ENCODE measurements at places on chromosomes 1 and 21.

DNA sequence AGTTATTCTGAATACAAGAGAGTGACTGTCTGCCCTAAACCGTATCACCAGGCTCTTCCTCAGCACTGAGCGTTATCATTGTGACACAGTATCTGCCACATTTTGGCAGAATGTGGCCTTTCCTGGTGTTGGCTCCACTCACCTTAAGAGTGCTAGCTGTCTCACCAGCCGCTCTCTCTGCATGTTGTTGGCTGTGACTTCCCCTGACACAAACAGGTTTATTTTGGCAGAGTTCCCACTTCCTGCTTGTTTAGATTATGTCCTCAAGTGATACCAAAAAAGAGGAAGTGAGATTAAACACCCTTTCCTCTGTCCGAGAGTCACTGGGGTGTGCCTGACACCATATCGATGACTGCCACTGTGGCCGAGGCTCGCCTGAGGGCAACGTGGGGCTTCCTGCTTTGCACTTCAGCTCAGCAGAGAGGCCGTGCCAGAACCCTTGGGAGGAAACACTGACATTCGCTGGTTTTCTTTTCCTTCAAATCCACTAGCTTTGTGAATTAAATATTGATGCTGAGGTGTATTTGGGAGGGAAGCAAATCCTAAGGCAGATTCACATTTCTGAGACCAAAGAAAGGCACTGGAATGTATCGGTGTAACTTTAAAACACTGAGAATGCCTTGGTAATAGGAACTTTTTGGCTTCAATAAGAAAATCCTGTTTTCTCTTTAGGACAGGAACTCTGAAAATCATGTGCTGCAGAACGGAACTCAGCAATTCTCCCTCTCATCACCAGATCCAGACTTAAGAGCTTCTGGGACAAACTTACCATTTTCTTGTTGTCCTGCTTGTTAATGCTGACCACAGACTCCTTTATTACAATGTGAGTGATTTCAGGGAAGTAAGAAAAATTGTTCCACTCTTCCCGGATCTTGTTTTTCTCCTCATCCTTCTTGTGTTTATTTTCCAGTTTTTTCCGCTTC lies 102.1 kb downstream of the JAK1 start:
- DNase-seq: peak; percentile 92

GRCh38 chr1:224922404-224923164 lies 6.9 kb upstream of the DNAH14 start:
- DNase-seq: peak; percentile 6

DNA sequence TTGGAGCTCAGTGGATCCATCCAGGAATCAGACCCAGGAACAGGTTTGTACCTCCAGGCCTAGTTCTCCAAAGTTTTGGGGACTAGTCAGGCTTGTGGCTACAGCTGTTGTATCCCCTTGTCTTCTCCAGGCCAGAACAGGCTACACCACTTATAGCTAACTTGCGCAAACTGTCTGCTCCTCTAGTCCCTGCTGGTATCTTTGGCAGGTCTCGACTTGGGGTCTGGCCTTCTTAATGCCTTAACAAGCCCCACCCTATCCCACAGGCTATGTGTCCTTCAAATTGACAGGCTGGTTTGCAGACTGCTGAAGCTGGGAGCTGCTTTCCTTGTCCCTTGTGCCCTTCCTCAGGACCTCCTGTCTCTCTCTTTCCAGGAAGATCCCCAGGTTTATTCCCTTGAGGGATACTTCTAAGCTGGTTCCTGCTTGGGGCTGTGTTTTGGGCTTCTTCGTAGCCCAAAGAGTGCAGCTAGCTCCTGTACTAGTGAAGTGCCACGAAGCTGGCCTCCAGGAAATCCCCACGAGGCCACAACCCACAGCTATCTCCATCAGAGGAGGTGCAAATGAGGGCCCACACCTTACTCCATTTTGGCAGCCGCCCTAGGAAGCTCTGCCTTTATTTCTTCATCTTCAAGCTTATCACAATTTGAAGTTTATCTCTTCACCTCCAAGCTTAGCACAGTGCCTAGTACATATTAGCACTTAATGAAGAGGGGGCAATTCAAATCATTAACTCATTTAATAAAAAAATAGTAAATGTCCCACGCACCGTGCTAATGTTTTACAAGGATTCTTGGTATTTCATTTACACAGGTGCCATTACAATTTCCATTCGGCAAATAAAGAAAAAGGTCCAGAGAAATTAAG lies 683 bp upstream of the DMAP1 start:
- DNase-seq: peak; percentile 23

- no peak for DNase-seq
Measured at GRCh38 chr1:106613068-106613467, 443.4 kb upstream of the PRMT6 start.

DNA sequence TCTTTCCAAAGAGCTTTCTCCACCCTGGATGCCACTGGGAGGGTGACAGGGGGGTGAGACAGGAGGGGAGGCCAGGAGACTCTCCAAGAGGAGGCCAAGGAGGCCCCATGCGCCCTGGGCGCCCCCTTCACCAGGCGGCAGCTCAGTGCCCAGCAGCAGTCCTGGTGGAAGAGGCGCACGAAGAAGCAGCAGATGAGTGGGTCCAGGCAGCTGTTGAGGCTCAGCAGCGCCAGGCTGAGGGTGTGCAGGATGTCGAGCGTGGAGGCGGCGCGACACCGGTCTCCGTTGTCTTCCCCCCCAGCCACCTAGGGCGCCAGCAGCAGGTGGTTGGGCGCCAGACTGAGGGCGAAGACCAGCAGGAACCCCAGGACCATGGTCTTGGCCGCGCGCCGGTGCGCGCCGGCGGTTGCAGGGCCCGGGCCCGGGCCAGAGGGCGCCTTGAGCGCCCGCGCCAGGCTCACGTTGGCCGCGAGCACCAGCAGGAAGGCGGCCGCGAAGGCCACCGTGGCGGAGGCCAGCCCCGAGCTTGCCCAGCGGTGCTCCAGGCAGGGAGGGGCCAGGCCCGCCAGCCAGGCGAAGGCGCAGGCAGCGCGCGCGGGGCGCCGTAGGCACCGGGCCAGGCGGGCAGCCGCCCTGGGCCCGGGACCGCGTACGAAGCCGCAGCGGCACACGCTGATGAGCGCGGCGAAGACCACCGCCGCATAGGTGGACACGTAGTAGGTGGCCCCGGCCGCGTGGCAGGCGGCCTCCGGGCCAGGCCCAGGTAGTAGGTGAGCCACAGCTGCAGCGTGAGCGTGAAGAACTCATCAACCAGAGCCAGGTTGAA lies 8.6 kb downstream of the TMEM35B start:
- DNase-seq: no peak

DNA sequence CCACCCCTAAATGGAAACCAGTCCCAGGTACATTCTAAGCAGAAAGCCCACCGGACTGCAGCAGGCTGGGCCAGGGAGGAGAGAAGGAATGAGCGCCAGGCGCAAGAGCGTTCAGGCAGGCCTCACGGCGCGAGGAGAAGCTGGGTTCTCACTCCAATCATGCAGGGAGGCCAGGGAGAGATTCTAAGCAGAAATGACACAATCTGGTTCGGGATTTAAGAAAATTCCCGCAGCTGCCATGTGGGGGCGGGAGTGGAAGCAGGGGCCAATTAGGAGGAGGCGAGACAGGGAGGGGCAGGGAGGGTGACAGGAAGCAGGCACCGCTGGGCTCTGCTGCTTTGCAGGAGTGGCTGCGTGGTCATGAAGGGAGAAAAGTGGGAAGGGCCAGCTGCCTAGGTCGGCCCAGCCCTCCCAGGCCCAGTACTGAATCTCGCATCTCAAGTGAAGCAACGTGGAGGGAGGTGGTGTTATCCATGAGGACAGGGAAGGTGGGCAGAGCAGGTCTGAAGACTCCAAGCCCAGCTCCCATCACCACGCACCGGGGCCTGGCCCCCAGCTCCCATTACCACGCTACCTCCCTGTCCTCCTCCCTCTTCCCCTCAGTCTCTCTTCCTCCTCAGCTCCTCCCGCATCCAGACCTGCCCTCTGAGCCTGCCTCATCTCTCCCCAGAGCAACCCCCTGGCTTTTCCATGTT lies 11.8 kb downstream of the NPHP4 start:
- no peak for DNase-seq

- peak; percentile 33 for DNase-seq
Measured at GRCh38 chr1:181141431-181141910, 53.0 kb downstream of the IER5 start.

GRCh38 chr1:117830222-117830621 lies 99.2 kb downstream of the GDAP2 start:
- no peak for DNase-seq

DNA sequence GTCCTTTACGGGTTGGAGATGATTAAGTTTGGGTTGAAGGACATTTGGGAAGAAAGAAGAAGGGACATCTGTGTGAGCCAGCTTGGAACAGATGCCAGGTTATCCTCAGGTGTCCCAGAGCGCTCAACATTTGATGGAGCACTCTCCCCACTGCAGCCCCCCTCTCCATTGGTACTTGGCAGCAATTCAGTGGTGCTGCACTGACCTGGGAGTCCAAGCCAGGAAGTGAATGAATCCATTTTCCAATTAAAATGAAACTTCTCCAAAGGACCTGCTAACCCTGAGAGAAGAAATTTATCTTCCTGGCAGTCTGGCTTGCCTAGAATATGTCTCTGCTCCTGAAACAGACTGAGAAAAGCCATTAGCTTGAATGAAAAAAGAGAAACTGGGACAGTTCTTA lies 67.1 kb downstream of the FGGY start:
- DNase-seq: no peak

DNA sequence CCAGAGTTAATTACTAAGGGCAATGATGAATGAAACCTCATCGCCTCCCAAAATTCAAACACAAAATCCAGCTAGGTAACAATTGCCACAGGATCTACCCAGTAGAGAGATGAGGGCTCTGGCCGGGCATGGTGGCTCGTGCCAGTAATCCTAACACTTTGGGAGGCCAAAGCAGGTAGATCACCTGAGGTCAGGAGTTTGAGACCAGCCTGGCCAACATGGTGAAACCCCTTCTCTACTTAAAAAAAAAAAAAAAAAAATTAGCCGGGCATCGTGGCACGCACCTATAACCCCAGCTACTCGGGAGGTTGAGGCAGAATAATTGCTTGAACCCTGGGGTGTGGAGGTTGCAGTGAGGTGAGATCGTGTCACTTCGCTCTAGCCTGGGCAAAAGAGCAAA lies 15.8 kb downstream of the CD2 start:
- no peak for DNase-seq

- no peak for DNase-seq
Measured at GRCh38 chr1:31327381-31327780, 30.5 kb downstream of the ZCCHC17 start.

DNA sequence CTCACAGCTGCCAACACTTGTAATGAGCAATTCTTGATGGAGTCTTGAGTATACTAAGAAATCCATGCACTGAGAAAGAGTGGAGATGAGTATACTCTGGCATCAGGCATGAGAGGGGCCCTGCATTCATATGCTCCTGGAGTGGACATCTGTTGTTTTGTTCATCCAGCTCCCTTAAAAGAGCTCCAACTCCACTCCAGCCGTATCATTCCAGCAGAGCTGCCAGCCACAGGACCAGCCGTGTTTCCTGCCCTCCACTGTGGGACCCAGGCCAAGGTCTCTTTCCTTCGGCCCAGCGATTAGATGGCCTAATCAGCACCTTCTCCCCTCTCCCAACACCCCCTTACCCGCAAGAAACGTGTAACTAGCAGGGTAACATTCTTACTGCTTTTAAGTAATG lies 144.5 kb downstream of the OMA1 start:
- DNase-seq: no peak

GRCh38 chr1:226489718-226490425 lies 58.7 kb upstream of the STUM start:
- DNase-seq: no peak

DNA sequence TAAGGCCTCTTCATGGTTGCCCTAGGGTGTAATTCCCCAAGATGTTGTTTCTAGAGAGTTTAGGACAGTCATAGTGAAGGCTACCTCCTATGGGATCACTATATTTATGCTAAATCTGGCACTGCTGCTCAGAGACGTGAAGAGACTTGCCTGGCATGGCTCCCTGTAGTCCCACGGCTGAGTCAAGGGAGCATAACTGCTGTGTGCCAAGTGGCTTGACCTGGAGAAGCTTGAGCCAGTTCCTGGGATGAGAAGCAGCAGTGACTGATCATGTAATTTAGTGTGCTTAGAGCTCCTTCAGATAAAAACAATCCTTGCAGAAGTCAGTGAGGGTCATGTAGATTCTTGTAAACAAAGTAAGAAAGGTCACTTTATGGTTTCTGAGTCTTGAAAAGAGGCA lies 68.9 kb upstream of the TSPAN2 start:
- DNase-seq: no peak

- DNase-seq: no peak
Measured at GRCh38 chr1:13817906-13818305, 117.9 kb downstream of the PRDM2 start.

DNA sequence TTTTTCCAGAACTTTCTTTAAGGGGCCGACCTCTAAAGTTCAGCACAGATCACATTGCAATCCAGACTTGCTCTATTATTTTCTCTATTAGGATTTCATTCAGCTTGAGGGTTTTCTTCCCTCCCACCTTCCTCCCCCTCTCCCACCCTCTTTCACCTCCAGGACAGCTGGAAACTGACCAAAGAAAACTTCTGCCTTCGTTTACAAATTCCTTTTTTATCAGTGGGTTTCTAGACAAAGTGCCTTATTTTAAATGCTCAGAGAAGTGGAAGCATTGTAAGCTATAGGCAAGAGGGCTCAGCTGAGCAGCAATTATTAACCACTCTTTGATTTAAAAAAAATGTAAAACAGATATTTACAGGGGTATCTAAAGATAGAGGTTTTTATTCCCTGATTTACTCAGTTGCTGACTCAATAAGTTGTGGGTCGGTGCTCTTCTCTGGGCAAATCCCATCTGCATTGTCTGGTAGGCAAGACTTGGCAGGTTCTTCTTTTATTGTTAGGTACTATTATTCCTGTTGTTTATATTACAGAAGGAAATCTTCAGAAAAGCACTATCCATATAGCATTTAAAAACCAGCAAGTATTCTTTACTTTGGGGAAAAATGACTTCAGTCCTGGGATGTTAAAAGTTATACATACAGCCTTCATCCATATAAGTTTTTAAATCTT lies 277.0 kb upstream of the C1orf105 start:
- no peak for DNase-seq

DNA sequence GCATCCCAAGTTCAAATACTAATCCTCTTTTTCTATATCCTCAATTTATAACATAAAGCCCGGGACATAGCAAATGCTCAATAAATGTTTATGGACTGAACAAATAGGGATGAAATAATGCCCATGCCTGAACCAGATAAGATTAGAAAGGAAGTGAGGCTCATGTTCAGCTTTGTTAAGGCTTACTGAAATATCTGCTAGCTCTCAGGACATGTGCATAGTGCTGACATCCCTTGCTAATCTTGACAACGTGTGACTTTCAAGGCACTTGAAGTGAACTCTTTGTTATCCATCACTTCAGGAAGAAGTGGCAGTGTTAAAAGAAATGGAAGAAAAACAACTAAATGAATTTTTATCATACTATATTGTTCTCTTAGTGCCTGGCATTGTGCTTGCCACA lies 260.3 kb upstream of the SGIP1 start:
- DNase-seq: no peak

DNA sequence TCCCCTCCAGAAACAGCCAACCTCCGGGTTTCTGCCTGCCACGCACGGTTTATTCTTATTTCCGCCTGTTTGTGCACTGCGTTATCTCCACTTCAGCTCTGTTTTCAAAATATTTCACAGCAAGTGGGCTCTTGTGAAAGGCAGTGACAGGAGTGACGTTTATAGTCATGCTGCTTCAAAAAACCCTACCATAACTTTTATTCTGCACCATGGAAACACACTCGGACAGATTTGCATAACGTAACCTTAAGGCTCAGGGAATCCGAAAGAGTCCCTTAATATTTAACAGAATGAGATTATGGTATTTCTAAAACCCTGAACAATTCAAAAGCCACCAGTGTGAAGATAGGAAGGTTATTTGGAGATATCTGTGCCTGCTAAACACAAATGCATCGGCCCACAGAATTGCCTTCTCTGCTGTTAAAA lies 782 bp upstream of the SDE2 start:
- peak; percentile 92 for DNase-seq
